Right renal cortex interstitium (tissue), 3 donors: ENCODE measurements at places on chromosomes 6 and 20. TPM values are rescaled to one million over a fixed set of nuclear protein-coding genes. Genes with fewer than 3 reads are reported as not detected.

Gene ULBP3
- 12.2 TPM for polyA plus RNA-seq

Gene AP5S1
- polyA plus RNA-seq = 8.1 TPM

Gene C6orf118
- 4.5 TPM for polyA plus RNA-seq

Gene SLC52A3
- 5.8 TPM for polyA plus RNA-seq

Gene PGC
- not detected for polyA plus RNA-seq

Gene C4B
- polyA plus RNA-seq = 24.1 TPM

DNA sequence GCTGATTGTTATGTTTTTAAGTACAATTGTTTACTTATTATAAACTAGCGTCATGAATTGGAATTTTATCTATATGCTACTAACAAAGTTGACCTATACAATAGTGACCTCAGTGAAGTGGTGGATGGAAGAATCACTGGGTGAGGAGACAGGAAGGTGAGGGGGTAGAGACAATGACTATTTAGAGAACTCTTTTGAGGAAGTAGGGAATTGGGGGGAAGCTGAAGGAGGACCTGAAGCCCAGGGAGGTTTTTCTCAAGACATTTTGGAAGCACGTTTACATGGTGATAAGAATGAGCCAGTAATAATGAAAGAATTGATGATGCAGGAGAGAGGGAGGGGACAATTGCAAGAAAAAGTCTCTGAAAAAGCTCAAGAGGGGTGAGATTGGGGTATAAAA lies 96.4 kb downstream of the RPS12 start:
- DNase-seq = no peak

DNA sequence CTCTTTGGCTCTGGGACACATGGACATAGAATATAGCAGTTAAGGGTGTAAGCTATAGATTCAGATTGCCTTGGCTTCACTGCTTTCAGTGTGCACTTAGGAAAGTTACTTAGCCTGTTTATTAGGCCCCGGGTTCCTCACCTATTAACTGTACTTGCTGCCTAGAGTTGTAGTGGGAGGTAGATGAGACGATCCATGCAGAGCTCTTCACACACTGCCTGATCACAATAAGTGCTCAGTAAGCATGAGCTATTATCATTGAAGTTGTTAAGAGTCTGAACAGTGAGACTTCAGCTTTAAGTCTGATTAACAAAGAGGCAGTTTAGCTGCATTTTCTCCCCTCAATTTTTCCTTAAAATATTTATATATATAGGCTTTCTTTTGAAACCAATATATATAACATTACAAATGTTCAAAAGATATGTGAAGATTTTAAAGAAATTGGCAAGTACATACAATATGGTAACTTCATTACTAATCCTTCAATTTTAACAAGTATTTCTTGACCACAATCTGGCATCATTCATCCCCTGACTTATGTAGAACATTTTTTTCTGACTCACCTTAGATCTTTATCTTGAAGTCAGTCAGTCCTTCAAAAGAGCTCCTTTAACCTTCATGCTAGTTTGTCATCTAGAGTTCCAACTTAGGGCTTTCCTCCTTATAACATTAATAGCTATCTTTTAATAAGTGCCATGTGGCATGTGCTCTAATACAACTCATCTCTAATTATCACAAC lies 20.5 kb upstream of the SUPT3H start:
- DNase-seq = no peak

DNA sequence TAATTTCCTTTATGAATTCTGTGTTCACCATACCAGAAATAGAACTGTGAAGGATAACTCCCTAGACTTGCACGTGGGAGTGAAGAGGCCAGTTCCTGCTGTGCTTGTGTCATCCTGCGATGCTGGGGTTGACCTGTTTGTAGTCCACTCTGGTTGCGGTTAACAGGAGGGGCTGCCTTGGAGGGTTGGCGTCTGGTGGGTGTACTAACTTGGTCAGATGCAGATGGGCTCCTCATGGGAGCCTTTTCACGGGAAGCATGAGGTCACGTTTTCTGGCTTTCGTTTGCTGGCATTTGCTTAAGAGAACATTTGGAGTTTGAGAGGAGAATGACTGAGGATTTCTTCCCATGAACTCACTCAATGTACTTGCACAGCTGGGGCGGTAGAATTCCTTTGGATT lies 41.2 kb downstream of the IGF2R start:
- DNase-seq = no peak

- DNase-seq = no peak
These were observed 331.2 kb upstream of the KCNQ5 start for GRCh38 chr6:72290620-72291019.

DNA sequence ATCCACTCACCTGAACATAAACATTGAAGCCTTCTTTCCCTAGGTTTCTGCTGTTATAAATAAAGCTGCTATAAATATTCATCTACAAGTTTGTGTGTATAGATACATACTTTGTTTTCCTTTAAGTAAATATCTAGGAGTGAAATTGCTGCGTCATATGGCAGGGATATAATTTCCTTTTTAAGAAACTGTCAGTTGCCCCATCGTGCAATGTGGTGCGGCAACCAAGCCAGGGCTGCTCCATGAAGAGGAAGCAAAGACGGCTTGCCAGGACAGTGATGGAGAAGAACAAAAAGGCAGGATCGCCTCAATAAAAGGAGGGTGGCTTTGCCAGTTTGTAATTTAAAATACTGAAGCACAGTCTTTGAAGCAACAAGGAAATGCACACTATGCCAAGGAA lies 36.6 kb downstream of the CITED2 start:
- DNase-seq = no peak

DNA sequence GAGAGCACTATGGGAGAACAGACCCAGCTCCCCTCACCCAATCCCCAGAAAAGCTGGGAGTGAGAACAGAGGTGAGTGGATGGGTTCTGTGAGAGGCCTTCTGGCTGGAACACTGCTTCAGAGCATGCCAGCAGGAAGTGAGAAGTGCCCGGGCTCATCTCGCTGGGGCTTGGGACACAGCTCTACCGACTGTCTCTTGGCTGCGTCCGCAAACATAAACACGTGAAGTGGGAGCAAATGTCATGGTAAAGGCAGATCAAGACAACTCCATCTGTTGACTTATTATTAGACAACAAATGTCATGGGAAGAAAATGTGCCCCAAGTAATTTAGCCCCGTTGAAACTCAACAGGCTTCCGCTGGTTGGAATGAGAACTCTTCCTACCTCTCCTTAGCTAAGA lies 25.9 kb downstream of the GNAS-AS1 start:
- DNase-seq = no peak

GRCh38 chr6:129059650-129060049 lies 176.7 kb downstream of the LAMA2 start:
- no peak for DNase-seq

DNA sequence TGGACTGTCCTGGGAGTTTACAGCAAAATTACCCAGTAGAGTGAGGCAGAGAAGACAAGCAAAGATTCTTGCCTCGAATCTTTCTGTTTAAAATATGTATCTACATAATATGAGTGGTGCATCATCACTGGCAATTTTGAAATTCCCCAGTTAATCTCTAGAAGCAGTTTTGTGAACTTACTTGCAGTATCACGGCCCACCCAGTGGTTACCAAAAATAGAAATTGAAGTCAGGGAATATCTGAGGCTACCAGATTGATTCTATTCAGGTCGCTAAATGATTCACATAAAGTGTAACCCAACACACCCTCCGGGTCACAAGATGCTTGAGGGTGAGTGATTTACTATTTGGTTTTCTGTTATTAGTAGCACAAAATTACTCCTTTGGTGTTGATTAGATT lies 111.9 kb downstream of the PPP1R14C start:
- DNase-seq = no peak

GRCh38 chr20:6898928-6899327 lies 131.4 kb downstream of the BMP2 start:
- DNase-seq = no peak

- no peak for DNase-seq
These were observed 87.6 kb downstream of the YTHDF1 start for GRCh38 chr20:63128367-63128766.

DNA sequence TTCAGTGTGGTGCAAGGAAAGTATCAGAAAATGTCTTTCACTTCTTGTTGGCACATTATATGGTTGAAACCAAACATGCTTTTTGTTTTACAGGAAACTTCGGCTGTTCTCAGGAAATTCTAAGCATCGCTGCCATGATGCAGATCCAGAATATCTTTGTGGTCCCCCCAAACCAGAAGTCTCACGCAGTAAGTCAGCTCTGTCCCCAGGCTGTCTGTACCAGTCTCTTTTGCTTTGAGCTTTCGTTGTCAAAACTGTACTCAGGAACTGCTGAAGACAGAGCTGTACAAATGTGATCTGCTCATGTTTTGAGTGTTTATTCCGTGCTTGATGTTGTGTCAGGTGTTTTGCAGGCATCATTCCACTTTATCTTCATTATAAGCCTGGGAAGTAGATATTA lies 59.6 kb downstream of the DHX35 start:
- DNase-seq = no peak

DNA sequence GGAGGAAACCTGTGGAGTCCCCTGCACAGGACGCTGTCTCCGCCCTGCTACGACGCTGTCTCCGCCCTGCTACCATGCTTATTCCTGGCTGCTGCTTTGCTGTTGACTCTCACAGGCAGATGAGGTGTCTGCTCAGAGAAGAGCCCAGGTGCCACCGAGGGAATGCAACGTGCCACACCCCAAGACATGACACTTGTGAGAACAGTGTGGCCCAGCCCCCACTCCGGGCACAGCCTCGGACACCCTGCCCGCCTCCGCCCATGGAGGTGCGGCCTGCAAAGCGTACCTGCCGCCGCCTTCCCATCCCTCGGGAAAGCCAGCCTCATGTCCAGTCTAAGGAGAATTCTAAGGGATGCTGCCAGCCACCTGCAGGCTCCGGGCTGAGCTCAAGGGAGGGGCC lies 15.6 kb upstream of the MRGBP start:
- no peak for DNase-seq

GRCh38 chr6:2558861-2559801 lies 191.6 kb downstream of the MYLK4 start:
- DNase-seq = peak; percentile 66

DNA sequence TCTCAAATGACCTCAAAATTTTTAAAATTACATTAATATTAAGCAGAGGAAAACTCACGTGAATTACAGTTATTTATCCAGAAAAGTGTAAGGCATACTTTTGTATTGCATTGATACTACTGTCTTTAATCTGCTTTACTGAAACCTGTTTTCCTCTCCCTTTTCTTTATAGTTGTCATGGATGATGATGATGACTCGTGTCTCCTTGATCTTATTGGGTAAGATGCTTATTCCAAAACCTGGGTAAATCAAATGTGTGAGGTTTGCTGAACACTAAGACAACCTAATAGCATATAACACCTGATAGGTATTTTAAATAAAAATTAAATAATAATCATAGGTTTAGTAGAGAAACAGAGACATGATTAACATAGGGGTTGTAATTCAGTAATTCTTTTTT lies 40.0 kb downstream of the BICRAL start:
- no peak for DNase-seq

- DNase-seq = no peak
These were observed 58.5 kb downstream of the DLL1 start for GRCh38 chr6:170232186-170233002.

- no peak for DNase-seq
These were observed 904 bp downstream of the MKKS start for GRCh38 chr20:10433014-10433622.
